ENCODE measurements at places on chromosomes 12 and 14. TPM values are rescaled to one million over a fixed set of nuclear protein-coding genes. Genes with fewer than 3 reads are reported as not detected.

The LMBR1L gene
- total RNA-seq, result 85.7 TPM

The SETD1B gene
- 39.8 TPM for total RNA-seq

The P2RX2 gene
- total RNA-seq, result 0.36 TPM

The DTX1 gene
- total RNA-seq, result 1.1 TPM

The CCDC175 gene
- not detected for total RNA-seq

The TEX22 gene
- total RNA-seq, result 6.2 TPM

The ERBB3 gene
- total RNA-seq, result 129 TPM

The CMA1 gene
- 2.2 TPM for total RNA-seq

The NFATC4 gene
- total RNA-seq, result 67.2 TPM

The RDH16 gene
- total RNA-seq, result 0.83 TPM

The CACNB3 gene
- total RNA-seq, result 59.7 TPM

The SINHCAF gene
- 88.4 TPM for total RNA-seq

The TEP1 gene
- total RNA-seq, result 38.7 TPM

The KRT85 gene
- total RNA-seq, result not detected

The ANAPC5 gene
- 132 TPM for total RNA-seq

The CACNA2D4 gene
- total RNA-seq, result 3.4 TPM

The FBXW8 gene
- total RNA-seq, result 32.0 TPM

The FOXA1 gene
- total RNA-seq, result 126 TPM

The IFNG-AS1 gene
- total RNA-seq, result 0.49 TPM

The SLC38A1 gene
- 213 TPM for total RNA-seq

The SLC2A14 gene
- 0.31 TPM for total RNA-seq

The MUCL1 gene
- not detected for total RNA-seq

The FLRT2 gene
- total RNA-seq, result 25.5 TPM

The WSCD2 gene
- total RNA-seq, result 43.7 TPM

The LHX5 gene
- total RNA-seq, result not detected

The CCDC60 gene
- 4.8 TPM for total RNA-seq

The GSG1 gene
- not detected for total RNA-seq

The SIX4 gene
- total RNA-seq, result 7.3 TPM

The WASHC4 gene
- 54.4 TPM for total RNA-seq

Measured in ureter (tissue), 1 donor.